ENCODE measurements at places on chromosomes 1 and 21.

DNA sequence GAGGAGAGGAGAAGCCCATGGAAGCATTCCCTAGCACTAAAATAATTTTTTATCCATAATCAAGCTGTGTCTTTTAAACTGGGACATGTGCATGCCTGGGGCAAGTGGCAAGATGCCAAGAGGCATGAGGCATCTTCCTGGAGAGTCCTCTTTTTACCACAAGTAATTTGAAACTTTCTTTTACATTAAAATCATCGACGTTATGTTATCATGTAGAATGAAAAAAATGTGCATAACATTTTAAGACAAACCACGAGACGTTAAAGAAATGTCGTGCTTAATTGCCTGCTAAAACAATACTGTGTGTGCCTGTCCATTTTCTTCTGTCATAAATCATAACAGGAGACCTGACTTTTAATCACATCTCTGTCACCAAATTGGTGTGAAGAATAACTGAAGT, 1.5 kb downstream of the STYXL2 start:
- no peak for DNase-seq

GRCh38 chr1:54367613-54368012, 38.6 kb downstream of the SSBP3 start:
- DNase-seq: no peak

DNA sequence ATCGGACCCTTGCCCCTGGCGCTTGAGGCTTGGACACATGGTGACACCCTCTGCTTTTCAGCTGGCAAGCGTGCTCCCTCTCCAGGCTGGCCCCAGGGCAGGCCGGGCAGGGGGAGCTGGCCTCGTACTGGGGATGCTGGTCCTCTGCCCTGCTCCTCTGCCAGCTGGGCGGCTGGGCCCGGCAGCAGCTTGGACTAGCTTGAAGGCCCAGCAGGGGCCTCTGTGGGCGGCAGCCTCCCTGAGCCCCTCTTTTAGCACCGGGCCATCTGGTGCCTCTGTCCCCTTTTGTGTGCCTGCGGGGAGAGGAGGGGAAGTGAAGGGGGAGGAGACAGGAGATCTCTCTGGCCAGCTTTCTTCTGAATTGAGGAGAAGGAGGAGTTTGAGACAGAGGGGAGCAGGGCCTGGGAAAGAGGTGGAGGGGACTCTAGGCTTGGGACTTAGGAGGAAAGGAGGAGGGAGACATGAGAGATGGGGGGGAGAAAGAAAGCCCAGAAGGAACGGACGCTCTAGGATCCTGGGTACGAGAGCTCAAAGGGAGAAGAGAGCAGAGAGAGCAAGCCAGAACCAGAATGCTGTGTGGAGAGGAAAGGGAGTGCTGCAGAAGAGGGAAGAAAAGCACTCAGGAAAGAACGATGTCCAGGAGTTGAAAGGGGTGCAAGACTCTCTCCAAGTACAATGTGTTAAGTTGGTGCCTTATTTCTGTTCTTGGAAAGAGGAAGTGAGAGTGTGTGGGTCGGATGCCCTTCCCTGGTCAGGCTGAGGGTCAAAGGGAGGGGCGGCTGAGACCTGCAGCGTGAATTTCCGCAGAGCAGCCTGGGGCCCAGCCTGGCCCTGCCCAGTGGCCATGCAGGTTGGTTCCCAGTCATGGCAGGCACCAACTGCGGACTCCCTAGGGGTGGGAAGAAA, 40.3 kb downstream of the IER5 start:
- no peak for DNase-seq

GRCh38 chr1:55337801-55338447, 122.8 kb upstream of the USP24 start:
- no peak for DNase-seq

DNA sequence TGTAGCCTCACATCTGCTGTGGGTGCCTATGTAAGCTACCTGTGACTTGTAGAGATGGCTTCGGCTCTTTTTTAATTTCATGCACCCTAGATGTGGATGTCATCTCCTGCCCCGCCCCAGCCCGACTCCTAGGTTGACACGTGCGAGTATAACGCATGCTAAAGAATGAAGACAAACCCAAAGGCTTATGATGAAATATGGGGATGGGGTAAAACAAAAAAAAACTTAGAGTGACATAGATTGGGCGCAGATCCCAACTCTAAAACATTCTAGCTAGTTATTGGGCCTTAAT, 613 bp upstream of the ERO1B start:
- no peak for DNase-seq

DNA sequence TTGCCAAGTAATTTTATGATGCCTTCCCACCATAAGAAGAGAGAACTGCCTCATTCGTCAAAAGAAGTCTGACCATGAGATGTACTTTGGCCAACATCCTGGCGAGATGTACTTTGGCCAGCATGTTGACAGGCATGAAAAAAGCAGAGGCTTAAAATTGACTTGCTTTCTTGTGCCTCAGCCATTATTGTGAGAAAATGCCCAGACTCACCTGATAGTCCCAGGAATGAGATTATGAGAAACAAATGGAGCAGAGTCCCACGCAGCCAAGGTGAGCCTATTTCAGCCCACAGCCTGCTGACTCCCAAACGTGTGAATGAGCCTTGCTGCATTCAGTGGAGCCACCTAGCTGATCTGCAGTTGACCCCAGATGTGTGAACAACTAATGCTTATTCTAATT, 43.5 kb upstream of the ZNF644 start:
- DNase-seq: no peak

DNA sequence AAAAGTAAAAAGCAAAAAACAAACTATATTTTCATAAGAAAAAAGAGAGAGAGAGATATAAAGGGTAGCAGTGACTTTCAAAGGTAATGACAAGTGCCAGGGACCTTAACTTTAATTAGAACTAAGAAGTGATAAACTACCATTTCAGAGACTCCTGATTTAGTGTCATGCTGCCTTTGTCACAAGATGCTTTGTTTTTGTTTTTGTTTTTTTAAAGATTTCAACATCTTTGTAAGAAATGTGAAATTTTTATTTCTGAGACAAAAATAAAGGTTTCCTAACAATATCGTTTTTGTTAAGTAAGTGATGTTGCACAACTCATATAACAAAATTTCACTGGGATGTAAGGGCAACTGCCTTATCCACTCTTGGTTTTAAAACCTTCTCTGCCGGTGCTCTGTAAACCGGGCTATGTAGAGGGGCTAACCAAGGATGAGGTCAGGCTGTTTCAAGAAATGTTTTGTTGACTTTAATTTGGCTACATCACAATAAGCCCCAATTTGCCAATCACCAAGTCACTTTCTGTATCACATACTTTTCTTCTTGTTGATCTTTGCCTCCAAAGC, 35.2 kb upstream of the SYT2 start:
- DNase-seq: no peak

DNA sequence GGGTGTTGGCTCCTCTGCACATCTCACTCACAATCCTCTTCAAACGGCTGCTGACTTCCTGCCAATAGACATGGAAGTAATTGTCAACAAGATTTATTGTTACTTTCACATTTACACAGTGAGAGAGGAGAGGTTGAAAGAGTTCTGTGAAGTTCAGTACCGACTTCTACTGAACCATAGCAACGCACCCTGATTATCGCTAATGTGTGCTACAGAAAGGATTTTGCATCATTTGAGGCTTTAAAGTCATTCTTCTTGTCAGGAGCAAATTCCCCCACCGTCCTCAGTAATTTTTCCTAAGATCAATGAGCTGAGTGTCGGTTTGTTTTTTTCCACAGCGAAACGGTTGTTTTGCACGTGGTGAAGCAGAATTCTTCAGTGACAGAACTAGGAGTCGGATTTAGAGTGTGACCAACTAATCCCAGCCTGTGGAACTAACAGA, 361.0 kb downstream of the ADGRL2 start:
- DNase-seq: no peak

- DNase-seq: no peak
Measured at GRCh38 chr21:35023396-35024070, 25.6 kb downstream of the RUNX1 start.

DNA sequence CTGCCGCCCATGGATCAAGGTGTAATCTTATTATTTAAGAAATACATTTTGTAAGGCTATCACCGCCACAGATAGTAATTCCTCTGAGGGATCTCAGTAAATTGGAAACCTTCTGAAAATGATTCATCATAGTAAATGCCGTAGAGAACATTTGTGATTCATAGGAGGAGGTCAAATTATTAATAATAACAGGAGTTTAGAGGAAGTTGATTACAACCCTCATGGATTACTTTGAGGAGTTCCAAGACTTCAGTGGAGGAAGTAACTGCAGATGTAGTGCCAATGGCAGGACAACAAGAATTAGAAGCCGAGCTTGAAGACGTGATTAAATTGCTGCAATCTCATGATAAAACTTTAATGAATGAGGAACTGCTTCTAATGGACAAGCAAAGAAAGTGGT, 280.1 kb downstream of the PTPRC start:
- DNase-seq: no peak

- no peak for DNase-seq
Measured at GRCh38 chr1:239662950-239663349, 276.6 kb downstream of the CHRM3 start.

DNA sequence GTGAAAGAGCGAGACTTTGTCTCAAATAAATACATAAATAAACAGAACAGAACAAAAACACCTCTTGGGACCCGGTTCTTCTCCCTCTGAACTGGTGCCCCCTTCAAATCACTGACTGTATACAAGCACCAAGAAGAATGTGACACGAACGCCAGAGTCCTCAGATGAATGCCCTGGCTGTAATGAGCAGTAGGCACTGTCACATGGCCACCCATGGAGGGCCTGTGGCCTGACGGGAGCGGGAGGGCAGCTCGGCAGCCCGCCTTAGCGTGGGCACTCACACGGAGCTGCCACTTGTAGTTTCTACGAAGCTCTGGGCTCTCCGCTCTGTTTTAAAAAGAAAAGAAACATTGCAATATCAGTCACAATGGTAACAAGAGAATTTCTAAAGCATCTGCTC, 146.0 kb downstream of the PEX14 start:
- DNase-seq: no peak

DNA sequence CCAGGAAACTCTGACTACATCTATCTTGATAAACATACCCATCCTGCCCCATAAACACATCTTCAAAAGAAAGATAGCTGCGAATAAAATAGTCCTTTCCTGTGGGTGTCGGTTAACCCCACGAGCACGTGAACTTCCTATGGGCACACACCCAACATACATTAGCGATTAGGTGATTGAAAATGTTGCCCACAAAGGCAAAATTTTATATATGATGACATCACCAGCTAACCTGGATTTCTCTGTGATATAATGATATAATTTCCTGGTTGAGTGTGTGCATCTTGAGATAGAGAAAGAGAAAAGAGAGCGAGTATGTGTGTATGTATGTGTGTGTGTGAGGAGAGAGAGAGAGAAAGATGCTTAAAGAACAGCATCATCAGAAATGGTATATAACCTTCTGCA, 296.1 kb downstream of the PTPRC start:
- DNase-seq: peak; percentile 7

DNA sequence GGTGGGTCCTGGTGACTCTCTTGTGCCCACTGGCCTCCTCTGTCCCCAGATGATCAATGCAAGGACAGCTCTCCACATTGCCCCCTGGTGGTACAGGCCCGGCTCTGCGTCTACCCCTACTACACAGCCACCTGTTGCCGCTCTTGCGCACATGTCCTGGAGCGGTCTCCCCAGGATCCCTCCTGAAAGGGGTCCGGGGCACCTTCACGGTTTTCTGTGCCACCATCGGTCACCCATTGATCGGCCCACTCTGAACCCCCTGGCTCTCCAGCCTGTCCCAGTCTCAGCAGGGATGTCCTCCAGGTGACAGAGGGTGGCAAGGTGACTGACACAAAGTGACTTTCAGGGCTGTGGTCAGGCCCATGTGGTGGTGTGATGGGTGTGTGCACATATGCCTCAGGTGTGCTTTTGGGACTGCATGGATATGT, 10.8 kb downstream of the ADAMTSL4 start:
- DNase-seq: no peak

DNA sequence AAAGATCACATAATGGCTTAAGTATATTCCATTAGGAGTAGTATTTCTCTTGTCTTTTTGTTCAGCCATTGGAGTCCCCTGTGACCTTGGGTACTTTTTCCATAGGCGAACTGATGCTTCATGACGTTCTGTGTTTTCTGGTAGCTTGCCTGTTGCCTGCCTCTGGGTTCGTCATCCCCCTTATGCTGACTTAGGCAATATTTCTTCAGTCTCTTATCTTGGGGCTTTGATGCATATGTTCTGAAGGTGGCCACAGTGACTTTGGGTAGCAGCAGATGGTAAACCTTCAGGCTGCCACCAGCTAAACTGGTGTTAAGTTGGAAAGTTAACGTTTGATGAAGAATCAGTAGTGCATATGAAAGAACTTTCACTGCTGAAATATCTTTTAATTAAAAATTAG, 170.2 kb downstream of the RPS6KC1 start:
- no peak for DNase-seq

Data from stimulated activated CD8-positive, alpha-beta memory T cell treated with anti-CD3 and anti-CD28 coated beads, Interleukin-7, amount 100 ng/mL, for 48 hours (primary cell).